ENCODE measurements at places on chromosomes 16 and 17.

- peak; percentile 13 for DNase-seq
Observed at GRCh38 chr17:10729334-10730193, at the start of gene TMEM220. TSS of gene TMEM220 (minus strand) at chr17:10730023. CDS start at chr17:10729851, 172 bp downstream.

GRCh38 chr17:72569148-72569946 is 448.5 kb downstream of the SOX9 start:
- no peak for DNase-seq

DNA sequence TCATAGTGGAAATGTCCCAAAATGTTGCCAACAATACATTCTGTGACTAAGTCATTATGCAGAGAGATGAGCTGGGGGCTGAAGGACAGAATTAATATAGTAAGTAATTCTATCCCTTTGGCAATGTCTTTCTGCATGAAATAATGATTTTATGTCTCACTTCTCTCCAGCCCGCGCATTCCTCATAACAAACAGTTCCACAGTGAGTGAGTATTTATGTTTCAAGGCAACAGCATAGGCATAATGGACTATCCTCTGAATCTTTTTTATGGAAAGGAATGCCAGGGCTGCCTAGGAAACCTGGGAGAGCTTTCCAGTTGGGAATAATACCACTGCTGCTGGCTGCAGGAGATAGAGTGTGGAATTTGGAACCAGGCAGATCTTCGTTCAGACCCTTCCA is 477.7 kb downstream of the HS3ST4 start:
- DNase-seq = no peak

DNA sequence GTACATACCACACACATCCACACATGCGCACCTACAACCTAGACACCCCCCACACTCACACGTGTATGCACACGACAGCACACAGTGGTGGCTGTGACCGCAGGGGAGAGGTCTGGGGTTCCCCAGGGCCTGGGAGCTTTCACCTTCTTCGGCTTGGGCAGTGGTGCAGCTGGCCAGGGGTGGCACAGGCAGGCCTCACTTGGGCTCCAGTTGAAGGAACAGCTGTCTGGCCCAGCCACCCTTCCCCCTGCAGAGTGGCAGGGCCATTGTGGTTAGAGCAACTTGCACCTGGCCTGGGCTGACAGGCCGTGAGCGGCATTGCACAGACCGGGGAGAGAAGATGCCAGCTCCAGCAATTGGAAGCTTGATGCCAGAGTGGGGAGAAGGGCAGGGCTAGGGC is 114.5 kb upstream of the GSE1 start:
- peak; percentile 62 for DNase-seq

DNA sequence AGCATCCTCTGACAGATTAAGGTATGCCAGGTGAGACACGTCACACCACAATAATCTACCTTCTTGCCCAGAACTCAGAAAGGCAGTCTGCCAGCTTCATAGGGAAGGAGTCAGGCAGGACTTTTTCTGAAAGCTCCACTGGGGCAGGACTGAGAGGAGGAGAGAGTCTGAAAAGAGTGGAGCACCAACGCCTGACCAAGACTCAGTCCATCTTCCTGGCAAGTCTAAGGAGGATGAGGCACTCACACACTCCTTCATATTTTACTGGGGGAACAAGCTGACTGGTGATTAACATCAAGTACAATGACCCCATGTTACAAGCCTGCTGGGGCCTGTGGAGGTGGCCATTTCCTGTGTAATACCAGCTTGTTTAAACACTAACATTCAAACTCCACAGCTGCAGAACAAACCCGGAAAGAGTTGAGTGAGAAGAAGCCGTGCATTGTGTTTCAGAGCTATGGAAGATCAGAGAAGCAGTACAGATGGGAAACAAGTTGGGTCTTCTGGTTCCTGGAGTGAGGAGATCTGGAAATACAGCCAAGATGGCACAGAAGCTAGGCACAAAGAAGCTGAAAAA is 122.4 kb downstream of the HIC1 start:
- peak; percentile 31 for DNase-seq

- no peak for DNase-seq
Observed at GRCh38 chr17:79034931-79035485, 11.0 kb downstream of the C1QTNF1 start.

DNA sequence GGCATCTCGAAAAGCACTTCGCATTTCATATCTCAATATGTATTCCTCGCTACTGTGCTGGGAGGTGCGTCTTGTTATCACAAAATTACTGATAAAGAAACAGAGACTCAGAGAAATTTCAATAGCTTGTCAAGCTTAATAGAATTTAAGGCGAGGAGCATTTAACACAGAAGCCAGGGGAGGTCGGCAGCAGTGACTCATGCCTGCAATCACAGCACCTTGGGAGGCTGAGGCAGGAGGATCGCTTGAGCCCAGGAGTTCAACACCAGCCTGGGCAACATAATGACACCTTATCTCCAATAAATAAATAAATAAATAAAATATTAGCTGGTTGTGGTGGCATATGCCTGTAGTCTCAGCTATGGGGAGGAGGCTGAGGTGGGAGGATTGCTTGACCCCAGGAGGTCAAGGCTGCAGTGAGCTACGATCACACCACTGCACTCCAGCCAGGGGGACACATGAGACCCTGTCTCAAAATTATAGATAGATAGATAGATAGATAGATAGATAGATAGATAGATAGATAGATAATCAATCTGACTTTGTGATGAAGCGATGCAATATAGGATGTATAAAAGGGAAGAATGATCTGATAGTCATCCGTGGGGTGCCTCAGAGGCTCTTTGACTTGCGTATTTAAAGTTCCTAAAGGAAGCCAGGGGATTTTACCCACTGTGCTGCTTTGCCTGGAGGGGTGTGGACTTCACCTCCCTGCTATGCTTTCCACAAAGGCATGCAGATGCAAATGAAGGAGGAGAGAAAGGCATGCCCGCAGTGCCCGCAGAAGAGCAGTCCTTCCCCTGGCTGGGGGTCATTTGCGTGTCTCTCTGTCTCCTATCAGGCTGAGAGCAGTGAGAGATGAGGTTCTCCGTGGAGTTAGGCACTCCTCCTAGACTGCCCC is 15.9 kb upstream of the USP10 start:
- no peak for DNase-seq

- DNase-seq = no peak
Observed at GRCh38 chr16:27238591-27238990, 30.0 kb downstream of the NSMCE1 start.

- DNase-seq = no peak
Observed at GRCh38 chr16:20950294-20950693, 49.7 kb downstream of the LYRM1 start.

- no peak for DNase-seq
Observed at GRCh38 chr17:4789701-4789950, 862 bp downstream of the GLTPD2 start.

GRCh38 chr16:4994719-4995434 is 36.7 kb downstream of the SEC14L5 start:
- DNase-seq = no peak

DNA sequence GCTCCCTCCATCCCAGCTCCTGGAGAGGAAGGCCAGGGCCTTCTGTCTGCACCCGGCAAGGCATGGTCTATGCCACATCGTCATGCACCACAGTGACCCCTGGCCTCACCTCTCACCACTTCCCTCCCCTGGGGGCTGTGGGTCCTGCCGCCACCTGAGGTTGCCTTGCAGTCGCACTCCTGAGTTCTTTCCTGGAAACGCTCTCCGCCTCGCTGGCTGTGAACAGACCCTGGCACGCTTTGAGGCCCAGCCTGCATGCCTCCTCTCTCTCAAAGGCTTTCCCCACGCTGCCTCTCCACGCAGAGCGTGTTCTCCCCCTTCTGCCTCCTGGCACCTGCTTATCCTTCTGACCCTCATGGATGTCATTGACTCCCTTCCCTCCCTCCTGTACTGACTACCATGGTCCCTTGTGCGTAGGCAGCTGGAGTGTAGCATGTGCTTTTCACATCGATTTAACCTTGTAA is 45.4 kb downstream of the SEC14L1 start:
- DNase-seq = no peak

GRCh38 chr17:63387656-63388340 is 58.3 kb downstream of the CYB561 start:
- no peak for DNase-seq

- no peak for DNase-seq
Observed at GRCh38 chr16:58034774-58035173, 9.2 kb downstream of the MMP15 start.

GRCh38 chr17:17565471-17566339 is 25.8 kb downstream of the PEMT start:
- DNase-seq = no peak

DNA sequence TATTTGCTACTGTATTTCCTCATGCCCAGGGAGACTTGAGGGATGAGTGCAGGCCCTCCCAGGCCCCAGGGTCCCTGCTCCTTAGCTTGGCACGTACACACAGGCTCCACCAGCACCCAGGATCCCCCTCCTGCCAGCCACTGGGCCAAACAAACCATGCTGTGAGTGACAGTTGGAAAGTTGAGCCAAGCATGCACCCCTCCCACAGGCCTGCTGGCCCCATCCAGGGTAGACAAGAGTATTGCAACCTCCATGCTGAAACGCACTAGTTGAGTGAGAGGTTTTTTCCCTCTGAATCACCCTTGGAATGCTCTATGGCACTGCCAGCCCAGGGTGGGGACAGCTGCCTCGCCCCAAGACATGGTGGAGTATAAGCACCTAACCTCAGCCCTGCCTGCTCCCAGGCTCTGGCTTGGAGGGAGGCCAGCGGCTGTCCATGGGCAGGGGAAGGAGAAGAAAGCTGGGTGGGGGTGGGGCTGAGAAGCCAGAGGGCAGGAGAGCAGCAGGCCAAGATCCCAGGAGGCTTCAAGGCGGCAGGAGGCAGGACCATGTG is 49.6 kb downstream of the PITPNM3 start:
- no peak for DNase-seq

GRCh38 chr17:55965051-55965450 is 188.2 kb upstream of the ANKFN1 start:
- DNase-seq = no peak

- DNase-seq = peak; percentile 20
Observed at GRCh38 chr17:1908699-1909309, 79.0 kb downstream of the RPA1 start.

GRCh38 chr16:57764341-57765159 is 29.0 kb downstream of the KATNB1 start:
- no peak for DNase-seq

DNA sequence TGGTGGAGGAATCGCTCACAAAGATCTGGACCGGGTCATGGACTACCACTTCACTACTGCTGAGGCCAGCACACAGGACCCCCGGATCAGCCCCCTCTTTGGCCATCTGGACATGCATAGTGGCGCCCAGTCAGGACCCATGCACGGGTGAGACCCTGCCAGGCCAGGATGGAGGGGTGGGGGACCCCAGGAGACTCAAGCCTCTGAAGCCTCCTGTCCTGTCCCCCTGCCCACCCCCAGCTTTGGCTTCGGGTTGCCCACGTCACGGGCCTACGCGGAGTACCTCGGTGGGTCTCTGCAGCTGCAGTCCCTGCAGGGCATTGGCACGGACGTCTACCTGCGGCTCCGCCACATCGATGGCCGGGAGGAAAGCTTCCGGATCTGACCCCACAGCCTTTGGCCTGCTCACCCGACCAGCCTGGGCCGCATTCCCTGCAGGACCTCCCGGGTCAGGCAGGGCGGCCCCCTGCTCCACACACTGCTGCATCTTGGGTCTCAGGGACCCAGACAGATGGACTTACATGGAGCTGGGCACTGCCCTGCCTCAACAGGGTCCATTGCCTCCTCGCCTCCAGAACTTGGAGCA is 3.8 kb downstream of the BCKDK start:
- no peak for DNase-seq

- DNase-seq = peak; percentile 83
Observed at GRCh38 chr17:63834431-63835166, 7.1 kb upstream of the FTSJ3 start.

DNA sequence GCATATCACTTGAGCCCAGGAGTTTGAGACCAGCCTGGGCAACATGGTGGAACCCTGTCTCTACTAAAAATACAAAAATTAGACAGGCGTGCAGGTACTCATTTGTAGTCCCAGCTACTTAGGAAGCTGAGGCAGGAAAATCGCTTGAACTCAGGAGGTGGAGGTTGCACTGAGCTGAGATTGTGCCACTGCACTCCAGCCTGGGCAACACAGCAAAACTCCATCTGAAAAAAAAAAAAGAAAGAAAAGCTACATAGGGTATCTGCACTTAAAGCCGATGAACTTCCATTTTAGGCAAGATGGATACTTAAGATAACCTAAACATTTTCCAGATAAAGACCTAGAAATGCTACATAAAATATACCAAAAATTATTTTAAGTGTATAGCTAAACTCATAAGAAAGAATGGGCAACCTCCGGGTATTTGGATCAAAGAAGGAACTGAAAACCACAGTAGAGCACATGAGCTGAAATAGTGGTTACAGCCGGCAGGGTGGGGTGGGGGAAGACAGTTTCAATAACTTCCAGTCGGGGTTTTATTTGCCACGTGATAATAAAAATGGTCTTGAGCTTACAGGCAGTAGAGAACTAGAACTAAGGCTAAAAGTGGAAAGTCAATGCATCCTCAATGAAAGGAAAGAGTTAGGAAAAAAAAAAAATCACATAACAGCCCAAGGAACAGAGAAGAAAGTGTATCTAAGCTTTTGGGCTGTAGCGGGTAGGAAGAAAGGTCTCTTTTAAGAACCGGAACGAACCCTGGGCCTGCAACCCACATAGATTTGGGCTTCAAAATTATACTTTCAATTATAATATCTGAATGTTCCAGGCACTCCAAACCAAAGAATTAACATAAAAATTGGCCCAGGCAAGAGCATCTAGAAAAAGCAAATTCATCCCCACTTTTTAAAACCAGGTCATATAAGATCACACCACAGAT is 53.1 kb downstream of the CFDP1 start:
- DNase-seq = no peak

GRCh38 chr17:4893721-4894560 is 5.4 kb upstream of the C17orf107 start:
- DNase-seq = no peak

DNA sequence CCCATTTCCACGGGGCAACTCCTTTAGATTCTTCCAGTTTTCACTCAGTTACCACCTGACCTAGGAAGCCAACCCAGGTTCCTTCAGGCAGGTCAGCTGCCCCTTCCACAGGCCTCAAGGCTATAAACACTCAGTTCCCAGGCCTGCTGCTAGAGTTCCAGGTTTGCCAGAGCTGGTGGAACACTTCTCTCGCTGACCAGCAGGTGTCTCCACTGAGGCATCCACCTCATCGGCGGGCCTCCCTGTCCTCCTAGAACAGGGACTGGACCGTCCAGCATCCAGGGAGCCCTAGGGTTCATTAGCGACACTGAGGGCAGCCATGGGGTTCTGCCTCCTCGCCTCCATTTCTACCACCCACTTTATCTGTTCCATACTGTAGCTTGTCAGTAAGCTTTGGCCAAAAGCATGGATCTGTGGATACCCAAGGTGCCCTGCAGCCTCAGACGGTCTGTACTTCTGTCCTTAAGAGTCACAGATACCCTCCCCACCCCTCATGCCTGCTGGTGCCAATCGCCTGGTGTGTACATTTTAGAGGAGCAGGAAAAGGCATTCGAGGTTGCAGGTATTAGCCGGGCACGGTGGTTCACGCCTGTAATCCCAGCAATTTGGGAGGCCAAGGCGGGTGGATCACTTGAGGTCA is 29.0 kb downstream of the PIMREG start:
- DNase-seq = no peak

- DNase-seq = no peak
Observed at GRCh38 chr16:77888871-77889270, 100.5 kb downstream of the VAT1L start.
